ENCODE measurements at places on chromosomes 4 and X.

DNA sequence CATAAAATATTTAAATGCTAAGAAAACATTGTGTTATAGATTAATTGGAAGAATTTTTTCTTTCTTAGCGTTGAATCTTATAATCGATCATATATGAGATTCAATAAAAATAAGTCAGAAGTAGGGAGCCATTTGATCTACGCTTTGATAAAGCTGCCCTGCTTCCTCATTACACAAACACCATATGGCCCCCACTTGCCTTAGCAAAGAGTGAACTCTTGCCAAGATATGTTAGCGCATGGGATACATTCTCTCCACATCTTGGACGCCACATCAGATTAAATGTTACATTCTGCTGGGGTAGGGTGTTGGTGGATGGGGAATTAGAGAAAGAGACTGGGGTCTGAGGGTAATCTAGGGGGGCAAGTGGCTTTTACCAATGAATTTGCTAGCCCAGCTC is 207.7 kb upstream of the MID1 start:
- no peak for DNase-seq

GRCh38 chr4:55125087-55125721 is at the start of gene KDR:
Gene KDR, minus strand, starts transcription at chr4:55125595. Its CDS starts 302 bp downstream, at chr4:55125293.
- no peak for DNase-seq

- no peak for DNase-seq
Measured at GRCh38 chr4:150136036-150136435, 57.8 kb downstream of the DCLK2 start.

DNA sequence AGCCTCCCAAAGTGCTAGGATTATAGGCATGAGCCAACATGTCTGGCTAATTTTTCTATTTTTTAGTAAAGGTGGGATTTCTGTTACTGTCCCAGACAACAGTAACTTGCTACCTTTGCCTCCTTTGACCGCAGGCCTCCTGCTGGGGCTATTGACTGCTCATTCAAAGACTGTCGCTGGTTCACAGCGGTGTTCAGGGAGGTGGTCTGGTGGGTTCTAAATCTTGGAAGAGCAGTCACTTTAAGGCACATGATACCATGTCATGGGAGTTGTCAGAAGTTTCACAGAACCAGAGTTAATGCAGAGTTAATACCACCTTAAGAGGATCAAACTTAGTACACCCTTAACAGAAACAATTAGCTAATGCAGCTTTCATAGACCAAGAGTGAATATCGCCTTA is 3.8 kb downstream of the ASMT start:
- DNase-seq: no peak

GRCh38 chr4:126727461-126727860 is 905.3 kb upstream of the INTU start:
- DNase-seq: no peak

GRCh38 chr4:65861993-65862392 is 191.7 kb upstream of the EPHA5 start:
- no peak for DNase-seq

- no peak for DNase-seq
Measured at GRCh38 chr4:159608436-159608835, 505.6 kb downstream of the RAPGEF2 start.

DNA sequence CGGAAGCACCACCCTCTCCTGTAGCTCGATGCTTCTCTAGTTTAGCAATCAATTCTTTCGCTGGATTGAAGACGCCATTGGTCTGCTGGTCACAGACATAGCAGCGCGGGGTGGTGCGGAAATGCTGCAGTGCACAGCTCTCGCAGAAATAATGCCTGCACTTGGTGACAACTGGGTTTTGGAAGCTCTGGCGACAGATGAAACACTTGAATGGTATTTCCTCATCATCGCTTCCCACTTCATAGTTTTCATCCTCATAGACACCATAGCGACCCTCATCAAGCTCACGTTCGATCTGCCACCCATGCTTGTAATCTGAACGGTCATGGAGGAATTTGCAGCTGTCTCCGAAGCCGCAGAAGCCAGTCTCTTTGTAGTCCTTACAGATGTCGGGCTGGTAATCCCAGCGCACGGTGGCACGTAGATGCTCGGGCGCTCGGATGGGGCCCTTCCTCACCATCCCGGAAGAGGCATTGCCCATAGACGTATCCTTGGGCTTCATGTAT is 854 bp downstream of the RNF113A start:
- DNase-seq: peak; percentile 23

DNA sequence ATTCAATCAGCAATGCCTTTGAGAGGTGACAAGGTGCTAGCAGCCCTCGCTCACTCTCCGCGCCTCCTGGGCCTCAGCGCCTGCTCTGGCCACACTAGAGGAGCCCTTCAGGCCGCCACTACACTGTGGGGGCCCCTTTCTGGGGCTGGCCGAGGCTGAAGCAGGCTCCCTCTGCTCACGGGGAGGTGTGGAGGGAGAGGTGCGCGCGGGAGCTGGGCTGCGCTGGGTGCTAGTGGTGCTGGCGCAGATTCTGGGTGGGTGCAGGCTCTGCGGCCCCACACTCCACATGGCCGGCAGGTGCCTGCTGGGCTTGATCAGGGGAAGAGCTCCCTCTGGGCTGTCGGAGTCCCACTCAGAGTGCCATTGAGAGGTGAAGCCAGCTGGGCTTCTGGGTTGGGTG is 351.0 kb downstream of the GASK1B start:
- no peak for DNase-seq

- no peak for DNase-seq
Measured at GRCh38 chrX:106725931-106726330, 570 bp upstream of the RNF128 start.

DNA sequence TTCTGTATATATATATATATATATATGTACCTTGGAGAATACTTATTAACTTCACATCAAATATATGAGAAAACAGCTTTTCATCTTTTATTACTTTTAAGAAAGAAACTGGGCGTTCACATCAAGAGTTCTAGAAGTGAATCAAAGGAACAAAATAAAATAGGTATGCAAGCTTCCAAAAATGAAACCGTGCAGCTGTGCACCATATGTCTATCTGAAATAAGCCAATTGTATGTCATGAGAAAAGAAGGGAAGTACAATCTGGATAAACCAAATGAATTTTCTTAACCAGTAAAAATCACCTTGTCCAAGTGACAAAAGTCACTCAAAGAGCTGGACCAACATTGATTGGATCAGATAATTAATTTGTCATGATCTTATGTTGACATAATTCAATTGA is 405.4 kb upstream of the TECRL start:
- DNase-seq: no peak

GRCh38 chr4:57102050-57102624 is 8.0 kb downstream of the IGFBP7 start:
- DNase-seq: no peak

GRCh38 chr4:10413177-10413576 is 44.0 kb downstream of the ZNF518B start:
- no peak for DNase-seq

- no peak for DNase-seq
Measured at GRCh38 chr4:111847296-111848008, 297.8 kb upstream of the FAM241A start.

DNA sequence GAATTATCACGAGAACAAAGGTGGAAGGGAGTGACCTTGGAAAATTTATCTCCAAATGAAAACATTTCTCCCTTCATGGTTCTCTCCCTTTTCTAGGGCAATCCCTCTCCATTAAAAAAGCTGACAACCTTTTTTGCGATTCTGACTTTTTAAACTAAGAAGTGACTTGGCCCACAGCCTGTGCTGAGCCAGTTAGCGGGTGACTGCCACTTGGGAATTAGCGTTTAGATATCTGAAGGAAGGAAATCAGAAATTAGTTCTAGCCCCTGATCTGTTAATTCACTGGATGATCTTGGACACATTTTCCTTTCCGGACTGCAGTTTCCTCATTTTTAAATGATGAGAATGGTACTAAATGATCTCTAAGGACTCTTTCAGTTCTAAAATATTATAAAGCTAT is 245.0 kb downstream of the FBXO8 start:
- no peak for DNase-seq

- DNase-seq: no peak
Measured at GRCh38 chr4:158609116-158609515, 62.6 kb downstream of the C4orf46 start.

DNA sequence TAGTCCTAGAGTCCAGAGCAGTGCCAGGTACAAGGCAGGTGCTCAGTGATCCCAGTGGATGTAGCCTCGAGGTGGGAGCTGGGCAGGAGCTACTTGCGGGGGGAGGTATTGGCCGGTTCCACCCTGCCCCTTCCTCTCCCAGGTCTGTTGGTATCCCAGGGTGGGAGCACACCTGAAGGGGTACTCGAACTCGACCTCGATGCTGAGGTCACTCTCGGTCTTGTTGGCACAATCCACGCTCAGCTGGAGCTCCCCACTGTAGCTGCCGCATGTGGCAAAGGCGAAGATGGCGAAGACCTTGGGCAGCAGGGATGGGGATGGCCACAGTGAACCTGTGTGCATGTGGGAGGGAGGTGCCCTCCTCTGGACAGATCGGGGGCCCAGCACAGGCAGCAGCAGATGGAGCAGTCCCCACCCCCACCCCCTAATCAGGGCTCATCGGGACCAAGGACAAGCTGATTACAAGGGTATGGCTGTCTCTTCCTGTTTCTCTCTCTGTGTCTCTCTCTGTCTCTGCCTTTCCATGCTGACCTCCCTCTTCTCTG is 2.4 kb downstream of the SYP start:
- no peak for DNase-seq

DNA sequence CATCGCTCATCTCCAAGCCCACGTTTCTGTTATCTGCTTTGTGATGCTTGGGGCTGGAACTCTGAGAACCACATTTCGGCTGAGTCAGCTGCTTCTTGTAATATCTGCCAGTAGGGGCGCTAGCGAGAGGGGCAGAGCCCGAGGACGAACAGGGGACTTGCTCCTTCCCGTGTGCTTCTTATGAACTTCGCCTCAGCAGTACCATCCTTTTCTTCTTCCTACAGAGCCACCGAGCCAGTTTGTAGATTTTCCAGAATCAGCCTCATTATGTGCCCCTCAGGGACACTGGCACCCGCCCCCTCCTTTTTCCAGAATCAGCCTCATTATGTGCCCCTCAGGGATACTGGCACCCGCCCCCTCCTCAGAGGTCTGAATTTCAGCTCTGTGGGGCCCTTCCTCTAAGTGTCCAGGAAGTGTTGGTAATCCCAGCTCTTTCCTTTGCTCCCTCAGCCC is 441.7 kb upstream of the RASGEF1B start:
- DNase-seq: peak; percentile 48

DNA sequence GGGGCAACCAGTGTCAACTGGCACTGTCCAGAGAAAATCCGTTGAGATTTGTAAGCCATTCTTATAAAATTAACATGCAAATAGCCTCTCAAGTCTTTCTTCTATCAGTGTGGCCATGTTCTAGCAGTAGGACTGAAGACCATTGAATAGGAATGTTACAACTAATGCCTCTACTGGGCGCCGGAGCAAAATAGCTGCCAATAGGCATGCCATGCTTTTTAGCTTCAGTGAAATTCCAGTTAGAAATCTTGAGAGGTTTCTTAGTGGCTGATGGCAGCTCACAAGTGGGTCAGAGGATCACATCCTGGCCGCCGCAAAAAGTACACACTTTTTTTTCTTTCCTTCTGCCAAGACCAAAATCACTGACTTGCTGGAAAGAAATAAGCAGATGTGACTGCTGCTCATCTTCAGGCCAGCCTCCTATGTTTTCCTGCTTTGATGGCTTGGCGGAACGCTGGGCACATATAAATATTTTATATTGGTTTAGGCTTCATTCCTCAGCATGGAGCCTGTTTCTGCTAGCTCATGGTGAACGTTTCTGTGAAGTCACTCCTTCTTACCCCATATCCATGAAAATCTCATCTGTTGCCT is 293.1 kb downstream of the TENM3 start:
- DNase-seq: no peak

- no peak for DNase-seq
Measured at GRCh38 chrX:65990702-65991101, 49.2 kb downstream of the VSIG4 start.

DNA sequence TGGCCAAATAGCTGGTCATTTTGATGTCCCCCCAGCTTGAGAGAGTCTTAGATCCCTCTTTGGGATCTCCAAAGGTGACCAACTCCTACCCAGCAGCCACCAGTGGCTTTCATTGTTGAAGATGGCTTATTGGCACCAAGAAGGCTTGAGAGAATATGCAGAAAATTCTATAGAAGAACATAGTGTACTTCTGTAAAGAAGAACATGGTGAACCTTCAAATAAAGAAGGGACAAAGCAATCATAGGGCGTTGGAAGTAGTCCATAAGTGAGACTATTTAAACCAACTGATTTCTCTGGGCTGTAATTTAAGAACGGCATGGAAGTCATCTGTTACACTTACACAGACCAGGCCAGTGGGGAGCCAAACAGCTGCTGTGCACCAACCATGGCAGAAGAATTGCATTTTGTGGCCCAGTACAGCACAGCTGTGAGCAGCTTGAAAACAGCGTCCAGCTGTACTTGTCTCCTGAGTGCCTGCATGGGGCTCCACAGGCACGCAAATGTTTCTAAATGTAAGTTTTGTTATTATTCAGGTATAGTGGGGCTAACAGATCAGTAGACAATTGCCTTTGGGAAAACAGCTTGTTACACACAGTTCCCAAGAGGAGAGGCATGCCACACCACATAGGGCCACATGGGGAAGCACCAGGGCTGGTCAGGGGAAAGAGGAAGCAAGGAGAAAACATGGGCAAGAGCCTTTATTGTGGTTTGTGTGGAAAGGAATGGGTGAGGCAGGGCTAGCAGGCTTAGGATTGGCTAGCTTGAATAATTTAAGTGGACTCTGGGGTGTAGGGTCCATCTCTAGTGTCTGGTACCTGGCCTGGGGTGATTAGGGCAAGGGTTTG is 125.0 kb downstream of the ARHGAP6 start:
- no peak for DNase-seq

DNA sequence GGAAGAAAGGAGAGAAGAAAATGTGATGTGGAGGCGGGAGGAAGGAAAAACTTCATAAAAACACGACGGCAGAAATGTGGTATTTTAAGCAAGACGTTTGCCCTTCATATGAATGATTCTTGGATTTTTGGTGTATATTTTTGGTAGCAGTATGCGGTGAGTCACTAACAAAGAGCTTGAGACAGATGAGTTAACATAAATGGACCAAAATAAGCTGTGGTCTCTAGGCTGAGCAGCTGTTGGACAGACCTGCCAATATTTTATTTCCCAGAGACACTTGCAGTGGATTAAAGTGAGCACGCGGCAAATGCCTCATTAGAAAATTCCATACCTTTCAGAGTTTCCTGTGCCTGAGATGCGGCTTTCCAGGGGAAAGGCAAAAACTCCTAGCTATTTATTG is 43.1 kb upstream of the RPS6KA3 start:
- DNase-seq: no peak

DNA sequence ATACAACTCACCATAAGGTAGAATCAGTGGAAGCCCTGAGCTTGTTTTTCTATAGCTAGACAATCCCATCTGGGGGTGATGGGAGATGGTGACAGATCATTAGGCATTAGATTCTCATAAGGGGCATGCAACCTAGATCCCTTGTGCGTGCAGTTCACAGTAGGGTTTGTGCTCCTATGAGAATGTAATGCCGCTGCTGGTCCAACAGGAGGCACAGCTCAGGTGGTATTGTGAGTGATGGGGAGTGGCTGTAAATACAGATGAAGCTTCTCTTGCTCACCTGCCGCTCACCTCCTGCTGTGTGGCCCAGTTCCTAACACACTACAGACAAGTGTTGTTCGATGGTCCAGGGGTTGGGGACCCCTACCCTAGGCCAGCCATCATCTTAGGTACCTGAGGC is 5.9 kb upstream of the GATB start:
- peak; percentile 27 for DNase-seq
